ENCODE measurements at places on chromosomes 1 and 21.

GRCh38 chr1:244760471-244760870, 75.0 kb upstream of the COX20 start:
- DNase-seq = no peak

- DNase-seq = no peak
These were observed 452.6 kb upstream of the NR5A2 start for GRCh38 chr1:199574950-199575349.

GRCh38 chr1:14521622-14522021, 76.9 kb upstream of the KAZN start:
- no peak for DNase-seq

DNA sequence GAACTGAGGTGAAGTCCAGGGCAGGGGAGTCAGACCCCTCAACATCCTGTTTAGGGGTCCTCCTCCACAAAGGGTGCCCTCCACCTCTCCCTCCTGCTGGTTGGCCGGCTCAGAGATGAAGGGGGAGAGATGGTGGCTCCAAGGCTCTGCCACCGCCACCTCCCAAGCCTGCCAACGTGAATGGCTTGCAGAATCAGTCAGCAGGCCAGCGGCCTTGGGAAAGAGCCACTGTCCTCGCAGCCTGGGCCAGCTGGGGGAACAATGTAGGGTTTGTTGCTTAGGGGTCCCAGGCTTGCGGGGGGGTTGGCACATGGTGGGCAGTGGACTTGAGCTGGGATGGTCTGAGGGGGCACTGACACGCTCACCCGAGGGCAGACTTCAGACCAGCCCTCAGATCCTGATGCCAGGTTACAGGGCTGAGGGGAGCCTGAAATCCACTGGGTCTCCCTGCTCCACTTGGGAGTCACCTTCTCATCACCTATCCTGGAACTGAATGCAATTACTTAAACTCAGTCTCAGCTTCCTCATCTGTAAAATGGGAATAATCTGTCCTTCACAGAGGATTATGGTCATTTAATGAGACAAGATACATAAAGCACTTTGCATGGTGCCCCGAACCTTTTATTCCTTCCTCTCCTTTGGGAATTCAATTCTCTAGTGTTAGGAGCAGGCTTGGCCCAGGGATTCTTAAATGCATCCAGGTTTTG, 8.3 kb downstream of the GPR37L1 start:
- DNase-seq = no peak

GRCh38 chr1:219938706-219939105, 10.3 kb upstream of the SLC30A10 start:
- no peak for DNase-seq

DNA sequence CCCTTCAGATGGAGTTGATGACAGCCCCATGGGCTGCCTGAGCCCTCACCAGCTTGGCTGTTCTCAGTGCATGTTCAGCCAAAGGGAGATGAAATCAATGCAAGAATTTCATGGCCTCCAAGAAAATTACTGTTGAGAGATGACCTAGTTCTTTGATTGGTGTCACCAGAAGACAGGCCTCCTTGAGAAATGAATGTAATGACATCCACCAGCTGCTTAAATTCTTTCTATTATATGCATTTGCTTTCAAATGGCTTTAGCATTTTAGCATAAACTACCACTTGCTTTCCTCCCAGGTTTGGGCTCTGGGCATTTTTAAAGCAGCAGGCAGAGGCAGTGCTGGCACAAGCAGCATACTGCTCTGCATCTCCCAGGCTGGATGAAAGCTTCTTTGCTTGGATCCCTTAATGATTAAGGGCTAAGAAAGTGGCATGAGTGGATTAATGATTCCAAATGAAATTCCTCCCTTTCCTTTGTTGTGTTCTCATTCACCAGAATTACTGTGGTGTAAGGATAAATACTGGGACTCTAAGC, 278.4 kb downstream of the ZNF326 start:
- DNase-seq = no peak

All from activated effector memory CD4-positive, alpha-beta T cell treated with Interleukin-2 at 50 U/mL for 16 hours (primary cell).